ENCODE measurements at places on chromosomes 5 and 9.

DNA sequence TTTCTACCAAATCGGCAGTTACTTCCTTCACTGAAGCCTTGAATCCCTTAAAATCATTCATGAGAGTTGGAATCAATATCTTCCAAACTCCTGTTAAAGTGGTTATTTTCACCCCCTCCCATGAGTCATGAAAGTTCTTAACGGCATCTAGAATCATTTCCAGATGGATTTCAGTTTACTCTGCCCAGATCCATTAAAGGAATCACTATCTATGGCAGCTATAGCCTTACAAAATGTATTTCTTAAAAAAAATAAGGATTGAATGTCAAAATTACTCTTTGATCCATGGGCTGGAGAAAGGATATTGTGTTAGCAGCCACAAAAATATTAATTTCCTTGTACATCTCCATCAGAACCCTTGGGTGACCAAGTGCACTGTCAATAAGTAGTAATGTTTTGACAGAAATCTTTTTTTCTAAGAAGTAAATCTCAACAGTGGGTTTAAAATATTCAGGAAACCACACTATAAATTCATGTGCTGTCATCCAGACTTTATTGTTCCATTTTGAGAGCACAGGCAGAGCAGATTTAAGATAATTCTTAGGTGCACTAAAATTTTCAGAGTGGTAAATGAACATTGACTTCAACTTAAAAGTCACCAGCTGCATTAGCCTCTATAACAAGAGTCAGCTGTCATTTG, 767.7 kb downstream of the DTWD2 start:
- DNase-seq, result no peak

- DNase-seq, result no peak
Measured at GRCh38 chr5:28580616-28581015, 1542.2 kb upstream of the CDH9 start.

GRCh38 chr5:159053216-159053615, 46.5 kb downstream of the EBF1 start:
- no peak for DNase-seq

- peak; percentile 43 for DNase-seq
Measured at GRCh38 chr5:110757118-110757729, 18.4 kb downstream of the SLC25A46 start.

DNA sequence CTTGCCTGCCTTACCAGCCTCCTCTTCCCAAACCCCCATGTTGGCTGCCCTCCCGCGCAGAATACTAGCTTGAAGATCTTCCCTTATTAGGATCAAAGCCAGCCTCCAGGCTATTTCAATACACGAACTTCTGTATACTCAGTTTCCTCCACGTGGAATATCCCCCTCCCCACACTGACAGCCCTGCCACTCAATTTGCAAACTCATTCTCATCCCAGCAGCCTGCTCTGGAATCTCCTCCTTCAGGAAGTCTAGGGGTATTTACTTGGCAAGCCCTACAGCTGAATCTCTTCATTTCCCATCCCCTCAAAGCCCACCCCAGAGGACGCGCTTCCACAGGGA, 157.0 kb upstream of the SMIM23 start:
- DNase-seq, result no peak

GRCh38 chr5:128778474-128778873, 186.8 kb upstream of the SLC27A6 start:
- DNase-seq, result no peak

GRCh38 chr5:150411245-150411979, 1.3 kb downstream of the CD74 start:
- DNase-seq, result peak; percentile 56

- DNase-seq, result no peak
Measured at GRCh38 chr5:137491121-137491520, 8.0 kb downstream of the SPOCK1 start.

DNA sequence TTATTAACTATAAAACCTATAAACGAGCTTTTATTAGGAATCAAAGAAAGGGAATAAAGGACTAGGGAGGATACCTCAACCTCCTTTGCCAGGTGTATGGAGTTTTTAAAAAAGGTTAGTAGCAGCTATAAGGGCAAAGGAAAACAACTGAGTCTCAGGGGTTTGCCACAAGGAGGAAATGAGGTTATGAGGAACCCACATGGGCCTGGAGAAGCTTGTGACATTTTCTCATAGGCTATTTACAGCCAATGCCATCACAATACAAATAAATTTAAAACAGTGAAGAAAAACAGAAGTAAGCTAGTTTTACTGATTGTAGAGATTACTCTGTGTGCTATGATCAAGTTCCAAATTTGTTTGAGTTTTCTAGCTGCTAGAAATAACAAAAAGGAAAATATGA, 92.6 kb downstream of the CDKN2A start:
- DNase-seq, result no peak

DNA sequence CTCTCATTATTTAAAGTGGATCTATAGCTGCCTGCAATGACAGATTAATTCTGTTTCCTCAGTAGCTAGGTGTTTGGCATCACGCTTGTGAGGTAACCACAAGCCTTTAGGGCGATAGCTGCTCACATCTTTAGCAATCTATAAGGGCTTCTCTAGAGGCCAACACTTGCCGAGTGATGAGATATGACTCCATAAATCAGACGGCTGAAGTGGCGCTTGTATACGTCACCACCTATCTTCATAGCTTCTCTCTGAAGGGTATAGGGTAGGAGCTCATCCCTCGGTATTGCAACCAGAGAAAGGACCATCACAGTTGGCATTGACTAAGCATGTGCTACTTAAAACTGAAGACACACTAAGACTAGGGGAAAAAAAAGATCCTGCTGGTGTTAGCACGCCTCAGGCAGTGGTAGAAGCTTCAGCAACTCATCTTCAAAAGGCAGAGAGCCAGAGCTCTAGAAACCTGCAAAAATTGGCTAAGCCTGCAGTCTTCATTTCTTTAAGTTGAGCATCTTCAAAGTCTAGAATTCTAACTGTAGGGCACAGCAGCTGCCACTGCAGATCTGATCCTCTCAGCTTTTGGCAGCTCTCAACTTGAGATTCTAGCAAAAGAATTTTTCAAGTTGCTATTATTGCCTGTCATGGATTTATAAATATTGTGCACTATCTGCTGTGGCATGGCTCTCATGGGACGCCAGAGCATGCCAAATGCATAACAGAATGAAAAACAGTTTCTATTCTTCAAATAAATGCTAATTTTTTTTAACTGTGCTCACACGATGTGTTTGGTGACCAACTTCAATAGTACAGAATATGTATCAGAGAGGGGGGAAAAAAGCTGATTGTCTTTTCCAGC, 37.5 kb downstream of the PSMB7 start:
- no peak for DNase-seq

GRCh38 chr5:1314564-1314982, 19.7 kb upstream of the TERT start:
- no peak for DNase-seq

DNA sequence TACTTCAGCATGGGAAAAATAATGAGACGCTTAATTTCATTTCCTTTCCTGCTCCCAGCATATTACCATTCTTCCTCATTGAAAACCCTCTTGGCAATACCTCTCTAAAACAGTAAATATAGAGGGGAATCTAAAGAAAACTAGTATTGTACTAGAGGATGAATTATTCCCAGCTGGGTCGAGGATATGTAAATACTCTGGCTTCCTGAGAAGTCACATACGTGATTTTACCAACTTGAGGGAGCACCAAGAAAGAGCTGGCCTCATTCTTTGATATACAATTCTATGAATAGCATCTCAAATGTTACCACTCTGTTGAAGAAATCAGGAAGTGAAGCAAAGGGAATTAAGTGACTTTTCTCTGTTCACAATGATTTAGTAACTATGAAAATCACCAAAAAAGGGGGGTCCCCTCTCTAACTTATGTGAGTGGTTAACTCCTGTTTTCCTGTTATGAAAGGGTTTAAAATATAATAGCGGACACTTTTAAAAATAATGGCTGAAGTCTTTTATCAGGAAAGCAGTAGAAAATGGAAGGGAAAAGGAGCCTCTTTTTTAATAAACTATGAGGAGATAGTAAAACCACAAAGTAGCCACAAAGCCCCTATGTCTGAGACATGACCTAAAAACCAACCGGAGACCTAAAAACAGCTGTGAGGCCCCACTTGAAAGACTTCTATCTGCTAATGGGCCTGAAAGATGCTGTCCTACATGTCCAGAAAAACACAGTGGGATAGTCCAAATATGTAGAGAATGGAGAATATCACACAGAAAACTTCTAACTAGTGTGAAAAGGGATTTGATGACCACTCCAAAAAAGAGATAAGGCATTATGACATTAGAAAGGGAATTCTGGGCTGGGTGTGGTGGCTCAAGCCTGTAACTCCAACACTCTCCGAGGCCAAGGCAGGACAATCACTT, 42.6 kb downstream of the LPAR1 start:
- DNase-seq, result no peak

DNA sequence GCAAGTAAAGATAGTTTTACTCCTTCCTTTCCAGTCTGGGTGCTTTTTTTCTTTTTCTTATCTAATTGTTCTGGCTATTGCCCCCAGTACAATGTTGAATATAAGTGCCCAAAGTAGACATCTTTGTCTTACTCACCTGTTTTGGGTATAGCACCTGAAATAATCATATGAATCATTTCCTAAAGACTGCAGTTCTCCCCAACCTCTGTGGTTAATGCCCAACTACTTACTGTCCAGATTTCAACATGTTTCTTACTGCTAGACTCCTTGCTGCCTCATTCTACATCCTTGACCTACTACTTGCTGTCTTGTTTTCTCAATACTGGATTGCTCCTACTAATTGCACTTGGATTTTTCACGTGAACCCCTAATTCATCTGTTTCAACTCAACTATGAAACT, 8.8 kb upstream of the HSDL2 start:
- DNase-seq, result no peak

GRCh38 chr5:54959673-54960418, 25.5 kb downstream of the ESM1 start:
- DNase-seq, result peak; percentile 24

GRCh38 chr9:137156567-137157375, 13.1 kb downstream of the LRRC26 start:
- DNase-seq, result peak; percentile 55

DNA sequence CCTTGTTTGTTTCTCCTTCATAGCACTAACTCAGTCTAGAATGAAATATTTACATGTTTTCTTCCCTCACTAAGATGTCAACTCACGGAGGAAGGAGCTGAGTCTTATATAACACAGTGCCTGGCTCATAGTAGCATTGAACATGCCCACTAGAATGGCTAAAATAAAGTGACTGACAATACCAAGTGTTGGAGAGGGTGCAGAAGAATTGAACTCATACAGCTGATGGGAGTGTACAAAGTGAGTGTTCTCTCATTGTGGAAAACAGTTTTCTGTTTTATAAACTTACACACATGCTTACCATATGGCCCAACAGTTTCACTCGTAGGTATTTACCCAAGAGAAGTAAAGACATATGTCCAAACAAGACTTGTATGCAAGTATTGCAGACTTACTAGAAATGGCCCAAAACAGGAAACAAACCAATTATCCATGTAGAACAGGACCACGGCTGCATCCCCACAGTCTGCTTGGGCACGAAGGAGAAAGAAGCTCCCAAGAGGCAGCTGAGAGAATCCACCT, 87.5 kb downstream of the PPARGC1B start:
- no peak for DNase-seq

GRCh38 chr9:134630393-134630790, 11.2 kb upstream of the COL5A1 start:
- DNase-seq, result no peak

GRCh38 chr5:160390787-160391696, 8.8 kb downstream of the FAM200C start:
- no peak for DNase-seq

DNA sequence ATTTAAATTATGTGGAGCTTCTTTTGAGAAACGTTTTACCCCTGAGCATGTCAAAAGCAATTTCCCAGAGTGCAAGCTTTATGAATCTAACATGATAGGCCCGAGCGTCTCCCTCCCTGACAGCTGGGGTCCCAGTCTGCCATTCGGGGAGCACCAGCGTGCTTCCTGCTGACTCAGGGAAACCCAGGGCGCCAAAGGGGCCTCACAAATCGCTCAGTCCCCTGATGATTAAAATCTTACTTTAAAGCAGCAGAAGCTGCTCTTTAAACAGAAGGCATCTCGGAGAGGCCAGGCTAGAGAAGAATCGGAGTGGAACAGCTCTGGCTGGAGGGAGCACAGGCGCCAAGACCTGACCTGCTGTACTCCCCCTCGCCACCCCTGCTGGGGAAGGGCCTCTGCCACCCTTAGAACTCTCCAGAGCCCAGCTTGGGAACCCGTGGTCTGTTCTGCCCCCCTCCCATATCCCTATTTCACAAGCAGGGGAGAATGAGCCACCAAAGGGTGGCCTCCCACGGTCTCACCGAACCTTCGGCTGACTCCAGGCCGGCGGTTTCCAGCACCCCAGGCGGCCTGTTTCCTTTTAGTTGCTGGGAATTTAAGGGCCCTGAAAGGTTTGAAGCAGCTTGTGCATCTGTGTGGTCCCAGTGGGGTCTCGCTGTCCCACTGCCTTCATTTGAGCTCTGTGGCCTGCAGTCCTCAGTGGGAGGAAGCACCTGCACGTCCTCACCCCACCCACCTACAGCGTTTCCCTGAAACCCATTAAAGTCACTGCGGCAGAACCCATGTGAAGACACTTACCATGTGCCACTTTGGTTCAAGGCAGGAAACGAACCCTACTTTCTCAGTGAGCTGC, 147.6 kb downstream of the COL23A1 start:
- no peak for DNase-seq

- DNase-seq, result no peak
Measured at GRCh38 chr5:59569608-59570334, 323.8 kb downstream of the PDE4D start.

GRCh38 chr9:95459851-95460517, 56.8 kb downstream of the PTCH1 start:
- DNase-seq, result no peak

- DNase-seq, result no peak
Measured at GRCh38 chr9:124725068-124725452, 46.1 kb downstream of the NR6A1 start.

DNA sequence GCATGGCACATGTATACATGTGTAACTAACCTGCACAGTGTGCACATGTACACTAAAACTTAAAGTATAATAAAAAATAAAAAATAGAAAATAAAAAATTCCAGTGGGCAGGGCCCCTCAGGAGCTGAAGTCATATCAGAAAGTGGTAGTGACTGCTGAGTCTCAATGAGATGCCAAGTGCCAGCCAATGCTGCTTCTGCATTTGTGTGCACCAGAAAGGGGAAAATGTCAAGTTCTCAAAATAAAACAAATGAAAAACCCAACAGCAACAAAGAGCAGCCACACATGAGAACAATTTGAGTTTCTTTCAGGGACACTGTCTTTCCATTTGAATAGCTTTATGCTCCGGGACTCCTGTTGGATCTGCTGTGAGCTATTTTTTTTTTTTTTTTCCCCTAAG, 117.2 kb upstream of the CCDC112 start:
- DNase-seq, result no peak

DNA sequence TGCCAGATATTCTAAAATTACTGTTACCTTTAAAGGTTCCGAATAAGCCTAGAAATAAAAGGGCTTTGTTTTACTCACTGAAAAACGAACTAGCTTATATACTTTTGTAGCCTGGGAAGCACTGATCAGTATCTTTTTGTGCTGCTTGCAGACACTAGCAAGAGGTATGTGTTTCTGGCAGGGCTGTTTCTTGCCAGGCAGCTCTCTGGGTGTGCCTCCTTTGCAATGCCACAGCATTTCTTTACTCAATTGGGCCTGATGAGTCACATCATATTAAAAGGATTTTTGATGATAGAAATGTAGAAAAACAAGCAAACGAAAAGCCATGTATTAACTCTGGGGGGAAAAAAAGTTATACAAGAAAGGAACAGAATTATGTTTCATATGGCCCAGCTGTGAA, 35.6 kb downstream of the CD180 start:
- DNase-seq, result no peak

GRCh38 chr5:32936329-32936728, 225.2 kb downstream of the NPR3 start:
- DNase-seq, result no peak

GRCh38 chr5:142572006-142572405, 113.9 kb downstream of the FGF1 start:
- DNase-seq, result no peak
